Stimulated activated CD4-positive, alpha-beta T cell treated with anti-CD3 and anti-CD28 coated beads, Interleukin-15, amount 100 ng/mL, for 24 hours (primary cell): ENCODE measurements at places on chromosomes 6 and 20.

DNA sequence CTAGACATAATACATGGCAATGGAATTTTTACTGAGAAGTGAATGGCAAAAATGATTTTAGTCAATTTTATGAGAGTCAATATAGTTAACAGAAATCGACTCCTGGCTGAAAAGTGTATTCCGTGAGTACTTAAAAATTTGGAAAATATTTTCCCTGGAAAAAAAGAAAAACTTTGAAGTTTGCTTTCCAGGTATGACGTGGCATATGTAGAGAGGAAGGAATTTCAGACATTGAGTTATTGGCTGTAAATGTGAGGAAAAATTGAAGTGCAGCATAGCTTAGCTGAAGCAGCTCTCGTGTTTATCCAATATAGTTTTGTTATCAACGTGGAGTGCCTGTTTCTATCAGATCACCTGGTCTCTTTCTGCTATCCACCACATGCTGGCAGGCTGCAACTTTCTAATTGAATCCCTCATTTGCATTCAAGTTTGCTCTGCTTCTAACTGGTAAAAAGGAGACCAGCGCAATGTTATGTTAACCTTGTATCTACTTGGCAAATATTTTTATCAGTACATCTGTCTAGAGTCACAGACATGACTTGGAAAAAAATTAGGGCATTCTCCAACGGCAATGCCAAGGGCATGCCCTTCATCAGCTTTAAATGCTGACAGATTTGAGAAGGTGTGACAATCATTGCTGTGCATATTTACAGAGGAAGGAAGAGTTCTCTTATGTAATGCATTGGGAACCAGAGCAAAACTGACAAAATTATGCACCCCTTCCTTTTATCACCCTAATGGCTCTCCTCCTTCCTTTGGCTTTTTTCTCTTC, 1102.8 kb upstream of the FLRT3 start:
- DNase-seq = no peak

DNA sequence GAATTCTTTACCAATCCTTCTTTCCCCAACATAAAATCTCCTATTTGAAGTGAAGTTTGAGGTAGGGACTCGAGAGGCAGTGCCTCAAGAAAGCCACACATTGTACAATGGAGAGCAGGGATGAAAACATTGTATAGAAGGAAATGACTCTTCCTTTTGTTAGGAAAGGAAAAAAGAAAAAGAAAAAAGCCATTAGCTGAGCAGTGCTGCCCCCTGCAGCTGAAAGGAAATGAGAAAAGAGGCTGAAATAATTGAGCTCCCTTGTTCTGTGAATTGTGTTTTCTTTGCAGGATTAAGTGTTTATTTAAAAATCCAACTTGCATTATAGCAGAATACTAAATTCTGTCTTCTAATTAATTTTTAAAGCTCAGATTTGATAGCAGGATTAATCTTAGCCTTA, 162.9 kb upstream of the SASH1 start:
- peak; percentile 20 for DNase-seq

DNA sequence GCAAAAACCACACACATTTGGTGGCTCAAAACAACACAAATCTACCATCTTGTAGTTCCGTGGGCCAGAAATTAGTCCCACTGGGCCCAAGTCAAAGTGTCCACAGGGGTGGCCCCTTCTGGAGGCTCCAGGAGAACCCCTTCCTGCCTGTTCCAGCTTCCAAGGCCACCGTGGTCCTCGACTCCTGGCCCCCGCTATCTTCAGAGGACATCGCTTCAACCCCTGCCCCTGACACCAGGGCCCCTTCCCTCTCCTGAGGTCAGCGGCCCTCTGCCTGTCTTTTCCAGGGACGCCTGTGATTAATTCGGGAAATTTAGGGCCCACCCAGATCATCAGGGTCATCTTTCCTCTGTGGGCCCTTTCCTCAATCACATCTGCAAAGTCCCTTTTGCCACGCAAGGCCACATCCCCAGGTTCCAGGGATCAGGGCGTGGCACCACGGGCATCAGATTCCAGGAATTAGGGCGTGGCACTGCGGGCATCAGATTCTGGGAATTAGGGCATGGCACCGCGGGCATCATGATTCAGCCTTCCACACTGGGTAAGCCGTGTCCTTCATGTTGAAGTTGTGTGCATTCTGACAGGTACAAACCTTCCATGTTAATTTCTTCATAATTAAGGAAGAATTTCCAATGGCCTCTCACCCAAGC, 59.9 kb upstream of the SMOC2 start:
- no peak for DNase-seq

DNA sequence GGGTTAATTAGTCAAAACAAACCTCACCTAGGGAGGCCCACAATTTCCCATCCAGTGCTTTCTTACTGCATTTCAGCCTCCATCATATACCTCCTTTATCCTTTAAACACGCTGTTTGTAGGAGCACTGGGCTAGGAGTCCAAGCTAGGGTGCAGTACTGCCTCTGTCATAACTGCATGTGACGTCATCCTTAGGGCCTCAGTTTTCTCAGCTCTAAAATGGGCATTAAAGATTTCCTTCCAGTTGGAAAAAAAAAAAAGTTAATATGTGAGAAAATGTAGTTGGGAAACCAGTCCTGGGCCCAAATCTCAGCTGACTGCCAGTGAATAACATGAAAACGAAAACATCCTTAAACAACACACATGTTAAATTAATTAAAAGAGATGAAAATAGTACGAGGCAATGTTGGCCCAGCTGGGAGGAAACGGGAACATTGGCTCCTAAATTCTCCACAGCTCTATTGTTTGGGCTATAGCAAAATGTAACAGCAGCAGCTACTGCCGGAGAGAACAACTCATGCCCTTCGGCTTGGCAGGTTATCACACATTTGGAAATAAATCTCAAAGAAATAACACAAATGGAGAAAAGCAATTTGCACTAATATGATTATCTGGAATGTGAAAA, 79.9 kb upstream of the CCDC167 start:
- DNase-seq = no peak
